ENCODE measurements at places on chromosomes 12 and 14.
A peak's percentile ranks its signal among the peaks of the same experiment; 100 is the strongest.

DNA sequence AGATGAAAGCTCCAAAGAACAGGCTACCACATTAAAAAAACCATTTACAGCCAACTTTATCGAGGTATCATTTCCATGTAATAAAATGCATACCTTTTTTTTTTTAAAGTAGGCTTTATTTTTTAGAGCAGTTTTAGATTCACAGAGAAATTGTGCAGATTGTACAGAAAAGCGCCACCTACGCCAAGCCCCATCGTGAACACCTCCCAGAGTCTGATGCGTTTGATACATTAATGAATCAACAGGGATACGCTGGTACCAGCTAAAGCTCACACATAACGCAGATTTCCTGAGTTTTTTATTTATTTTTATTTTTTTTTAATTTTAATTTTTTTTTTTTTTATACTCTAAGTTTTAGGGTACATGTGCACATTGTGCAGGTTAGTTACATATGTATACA, 129.9 kb downstream of the KIF26A start:
- no peak for DNase-seq

DNA sequence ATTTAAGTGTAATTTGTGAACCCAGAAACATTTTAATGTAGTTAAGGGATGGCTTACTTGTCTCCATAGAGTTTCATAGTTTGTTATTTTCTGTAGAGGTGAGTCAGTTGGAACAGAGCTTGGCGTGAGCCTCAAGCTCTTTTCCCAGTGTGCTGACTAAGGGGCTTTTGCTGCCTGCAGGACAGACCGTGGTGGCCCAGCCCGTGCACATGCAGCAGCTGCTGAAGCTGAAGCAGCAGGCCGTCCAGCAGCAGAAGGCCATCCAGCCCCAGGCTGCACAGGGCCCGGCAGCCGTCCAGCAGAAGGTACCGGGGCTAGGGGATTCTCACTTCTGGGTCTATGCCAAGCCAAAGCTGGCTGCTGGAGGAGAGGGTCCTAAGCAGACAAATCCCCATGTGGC, 76.9 kb downstream of the DDX51 start:
- no peak for DNase-seq

DNA sequence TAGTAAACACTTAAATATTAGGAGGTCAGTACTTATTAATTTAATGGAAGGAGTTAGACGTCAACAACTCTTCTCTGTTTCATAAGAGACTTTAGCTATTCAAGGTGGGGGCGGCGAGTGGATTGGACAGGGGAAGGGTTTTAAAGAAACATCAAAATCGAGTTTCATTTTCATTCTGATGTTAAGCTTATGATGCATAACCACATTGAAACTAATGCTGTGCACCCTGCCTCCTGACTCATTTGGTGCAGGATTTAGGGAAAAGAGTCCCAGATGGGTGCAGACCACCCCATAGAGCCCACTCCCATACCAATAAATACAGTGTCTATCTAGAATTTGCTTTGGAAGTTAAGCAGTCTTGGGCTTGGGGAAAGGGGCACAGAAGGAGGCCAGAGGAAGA, 7.4 kb downstream of the ZBTB39 start:
- no peak for DNase-seq

DNA sequence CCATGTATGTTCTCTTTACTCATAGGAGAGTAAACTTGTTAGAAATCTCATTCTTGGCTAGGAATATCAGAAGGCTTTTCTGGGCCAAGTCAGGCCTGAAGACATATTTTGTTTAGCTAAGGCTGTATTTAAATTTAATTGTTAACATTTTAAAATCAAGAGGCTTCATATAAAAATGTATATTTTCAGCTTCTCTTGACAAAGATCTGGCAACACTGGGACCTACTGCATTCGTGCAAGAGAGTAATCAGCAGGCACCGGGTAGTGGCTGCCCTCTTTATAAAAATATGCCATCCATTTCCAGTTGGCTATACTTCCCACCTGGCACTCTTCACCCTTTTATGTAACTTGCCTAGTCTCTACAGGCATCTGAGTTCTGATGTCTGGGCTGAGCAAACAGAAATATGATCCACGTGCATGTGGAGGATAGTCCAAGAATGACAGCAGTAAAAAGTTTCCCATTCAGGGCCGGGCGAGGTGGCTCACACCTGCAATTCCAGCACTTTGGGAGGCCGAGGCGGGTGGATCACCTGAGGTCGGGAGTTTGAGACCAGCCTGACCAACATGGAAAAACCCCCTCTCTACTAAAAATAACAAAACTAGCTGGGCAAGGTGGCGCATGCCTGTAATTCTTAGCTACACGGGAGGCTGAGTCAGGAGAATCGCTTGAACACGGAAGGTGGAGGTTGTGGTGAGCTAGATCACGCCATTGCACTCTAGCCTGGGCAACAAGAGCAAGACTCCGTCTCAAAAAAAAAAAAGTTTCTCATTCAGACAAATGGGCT, 2.0 kb upstream of the SOS2 start:
- DNase-seq: no peak

DNA sequence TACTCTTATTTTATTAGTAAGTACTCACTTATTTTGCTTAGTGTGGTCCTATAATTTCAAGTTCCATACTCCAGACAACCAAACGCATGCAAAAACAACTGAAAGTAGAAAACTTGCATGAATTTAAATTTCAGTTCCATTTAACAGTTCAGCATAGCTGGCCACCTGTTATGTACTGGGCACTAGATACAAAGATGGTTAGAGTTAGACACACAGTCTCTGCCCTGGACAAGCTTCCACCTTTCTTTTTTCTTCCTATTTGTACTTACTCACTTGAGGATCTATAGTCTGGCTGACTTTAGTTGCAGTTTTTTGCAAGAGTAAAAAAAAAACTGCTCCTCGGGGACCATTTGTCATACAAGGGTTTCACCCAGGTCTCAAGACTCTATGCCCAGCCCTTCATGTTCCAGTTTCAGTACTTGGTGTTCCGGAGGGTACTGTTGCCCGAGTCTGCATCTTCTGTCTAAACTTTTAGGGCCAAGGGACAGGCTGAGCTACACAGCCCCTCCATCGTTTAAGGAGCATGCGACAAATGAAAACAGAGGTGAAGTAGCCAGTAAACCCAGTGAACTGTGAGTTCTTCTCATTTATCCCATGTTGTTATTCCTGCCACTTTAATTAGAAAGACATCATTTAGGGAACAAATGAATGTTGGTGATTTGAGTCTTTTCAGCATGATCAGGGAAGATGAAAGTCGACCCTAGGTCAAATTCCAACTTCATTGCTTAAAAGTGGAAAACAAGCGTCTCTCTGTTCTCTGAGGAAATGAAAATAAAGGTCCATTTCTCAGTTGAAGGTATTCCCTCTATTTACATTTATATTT, 22.3 kb downstream of the RPGRIP1 start:
- DNase-seq: no peak

- DNase-seq: no peak
Observed at GRCh38 chr12:10700581-10700980, 22.5 kb downstream of the YBX3 start.

DNA sequence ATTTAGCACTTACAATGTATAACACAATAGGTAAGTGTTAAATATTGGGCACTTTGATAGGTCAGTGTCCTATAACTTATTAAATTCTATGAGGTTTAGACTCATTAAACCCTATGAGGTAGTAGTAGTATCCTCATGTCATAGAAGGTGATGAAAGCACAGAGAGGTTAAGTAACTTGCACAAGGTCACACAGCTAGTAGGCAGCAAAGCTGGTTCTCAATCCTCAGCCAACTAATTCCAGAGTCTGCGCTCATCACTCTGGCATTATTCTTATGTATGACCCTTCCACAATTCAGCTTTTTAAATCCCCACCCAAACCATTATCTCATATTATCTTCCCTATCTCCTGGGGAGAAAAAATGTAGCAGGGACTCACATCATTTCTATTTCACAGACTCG, 141.1 kb downstream of the KSR2 start:
- DNase-seq: no peak

DNA sequence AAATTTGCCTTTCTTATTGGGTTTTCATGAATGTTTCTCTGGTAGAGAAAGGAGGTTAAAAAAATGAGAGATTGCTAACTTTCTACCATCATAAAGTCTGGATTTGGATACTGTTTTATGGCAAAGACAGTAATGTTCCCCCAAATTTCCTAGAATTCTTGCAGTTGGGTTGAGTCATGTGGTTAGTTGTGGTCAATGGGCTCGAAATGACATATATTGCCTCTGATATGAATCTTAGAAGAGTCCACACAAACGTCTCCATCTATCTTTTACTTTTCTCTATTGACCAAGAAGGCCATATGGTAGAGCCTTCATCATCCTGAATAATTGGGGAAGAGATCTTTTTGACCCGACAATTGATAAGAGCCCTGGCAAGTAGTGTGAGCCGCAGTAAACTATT, 119.5 kb upstream of the PMCH start:
- DNase-seq: no peak

- DNase-seq: peak; percentile 71
Observed at GRCh38 chr12:68158432-68158831, 1.1 kb downstream of the IFNG start.

DNA sequence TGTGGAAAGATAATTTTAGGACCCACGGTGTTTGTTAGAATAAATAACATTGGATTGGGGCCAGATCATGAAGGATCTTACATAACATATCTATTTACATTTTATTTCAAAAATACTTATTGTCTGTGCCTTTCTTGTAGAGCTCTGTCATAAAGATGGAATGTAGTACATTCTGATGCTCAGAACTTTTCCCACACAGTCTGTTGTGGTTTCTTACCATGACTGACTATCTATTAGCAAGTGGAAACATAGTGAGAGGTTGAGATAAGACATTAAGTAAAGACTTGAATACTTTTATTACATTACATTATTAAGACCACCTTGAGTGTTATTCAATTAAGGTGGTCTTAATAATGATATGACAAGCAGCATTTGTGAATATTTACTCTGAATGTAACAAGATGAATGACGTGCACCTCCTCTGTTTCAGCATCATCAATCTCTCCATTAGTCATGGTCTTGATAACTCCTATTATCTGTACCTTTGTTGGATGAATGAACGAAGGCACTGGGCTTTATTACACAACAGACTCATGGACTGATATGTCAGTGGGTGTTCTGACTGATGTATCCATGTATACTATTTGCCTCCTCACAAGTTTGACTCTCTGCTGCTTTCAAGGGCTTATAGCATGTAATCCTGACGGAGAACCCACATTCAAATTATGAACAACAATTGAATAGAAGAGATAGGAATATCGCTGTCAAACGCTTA, 883.0 kb upstream of the FLRT2 start:
- no peak for DNase-seq

- DNase-seq: no peak
Observed at GRCh38 chr14:38210587-38211216, 3.0 kb downstream of the SSTR1 start.

DNA sequence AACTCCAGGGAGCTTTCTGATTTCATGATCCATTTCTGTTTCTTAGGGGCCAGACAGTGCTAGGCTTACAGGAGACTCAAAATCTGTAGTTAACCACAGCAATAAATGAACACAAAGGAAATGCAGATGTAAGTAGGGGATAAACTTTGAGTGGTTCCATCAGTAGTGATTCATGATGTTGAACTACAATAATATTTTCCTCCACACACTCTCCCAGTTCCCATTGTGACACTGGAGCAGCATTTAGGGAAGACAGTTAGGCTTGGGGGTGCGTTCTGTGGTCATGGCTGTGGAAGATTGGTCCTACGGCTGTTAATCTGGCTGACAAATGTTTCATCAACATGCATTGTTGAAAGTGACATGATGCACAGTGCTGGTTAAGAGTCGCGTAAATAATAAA, 66.9 kb downstream of the HMGA2 start:
- DNase-seq: no peak

DNA sequence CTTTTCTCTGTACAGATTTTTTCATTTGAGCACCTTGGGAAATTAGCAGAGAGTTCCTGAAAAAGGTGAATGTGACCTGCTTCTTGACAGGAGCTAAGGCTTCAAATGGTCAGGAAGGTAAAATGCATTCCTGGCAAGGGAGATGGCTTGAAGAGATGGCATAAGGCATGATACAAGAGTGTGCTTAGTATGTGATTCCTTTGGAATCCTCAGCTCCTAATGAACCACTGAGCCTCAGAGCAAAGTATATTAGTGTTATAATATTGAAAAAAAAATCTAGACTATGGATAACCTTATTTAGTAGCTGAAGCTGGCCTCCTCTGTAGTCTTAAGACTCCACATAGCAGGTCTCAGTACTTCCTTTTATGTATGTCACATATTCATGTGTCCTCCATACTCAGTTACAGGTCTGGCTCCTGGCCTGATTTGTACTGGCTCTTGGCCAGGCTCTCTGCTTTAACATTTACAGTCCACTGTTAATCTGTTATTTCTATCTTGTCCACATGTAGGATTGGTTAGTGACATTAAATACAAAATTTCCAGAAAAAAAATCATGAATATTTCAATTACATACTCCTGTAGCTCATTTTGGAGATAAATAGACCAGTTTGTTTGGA, 17.9 kb downstream of the TOGARAM1 start:
- no peak for DNase-seq

DNA sequence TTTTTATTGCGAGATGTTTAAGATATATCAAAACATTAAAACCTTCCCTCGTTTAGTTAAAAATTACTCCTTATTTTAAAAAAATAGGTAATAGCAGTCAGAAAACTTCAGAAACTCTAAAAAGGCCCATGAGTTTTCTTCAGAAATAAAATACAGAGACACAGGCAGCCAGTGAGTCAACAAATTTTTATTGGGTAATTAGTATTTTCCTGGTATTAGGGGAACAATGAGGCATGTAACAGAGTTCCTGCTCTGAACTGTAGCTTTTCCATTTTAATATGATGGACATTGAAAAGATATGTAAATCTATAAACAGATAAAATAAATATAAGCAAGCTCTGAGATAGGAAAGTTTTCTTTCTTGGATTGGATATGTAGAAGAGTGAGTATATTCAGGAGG, 399 bp upstream of the ZNF705A start:
- DNase-seq: no peak

- no peak for DNase-seq
Observed at GRCh38 chr14:20190596-20190995, at the start of gene OR11G2. Gene OR11G2 (plus strand): TSS chr14:20190896. CDS start chr14:20197438, 6,542 bp downstream.

DNA sequence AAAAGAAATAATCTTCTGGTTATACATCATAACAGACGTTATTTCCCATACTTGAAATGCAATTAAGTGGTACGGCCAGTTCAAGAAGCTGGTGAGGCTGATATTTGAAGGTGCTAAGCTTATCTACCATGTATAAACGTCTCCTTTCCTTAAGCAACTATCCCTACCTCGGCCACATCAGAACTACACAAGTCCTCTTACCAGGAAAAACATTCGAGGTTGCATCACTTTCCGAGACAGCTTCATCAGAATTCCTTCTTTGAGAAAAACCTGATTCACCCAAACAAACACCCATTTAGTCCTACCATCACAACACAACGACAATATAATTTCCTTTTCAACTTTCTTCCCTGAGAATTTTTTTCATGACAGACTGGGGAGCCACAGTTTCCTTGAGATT, 33.9 kb upstream of the NR2C1 start:
- DNase-seq: no peak

GRCh38 chr12:10408842-10409241, 715 bp downstream of the KLRC4 start:
- DNase-seq: no peak

- DNase-seq: no peak
Observed at GRCh38 chr12:211639-212414, 2.1 kb downstream of the SLC6A12 start.

Measured in CD4-positive, alpha-beta T cell treated with Interleukin-4 for 4 hours (primary cell).